ENCODE measurements at places on chromosomes 1 and 21.

DNA sequence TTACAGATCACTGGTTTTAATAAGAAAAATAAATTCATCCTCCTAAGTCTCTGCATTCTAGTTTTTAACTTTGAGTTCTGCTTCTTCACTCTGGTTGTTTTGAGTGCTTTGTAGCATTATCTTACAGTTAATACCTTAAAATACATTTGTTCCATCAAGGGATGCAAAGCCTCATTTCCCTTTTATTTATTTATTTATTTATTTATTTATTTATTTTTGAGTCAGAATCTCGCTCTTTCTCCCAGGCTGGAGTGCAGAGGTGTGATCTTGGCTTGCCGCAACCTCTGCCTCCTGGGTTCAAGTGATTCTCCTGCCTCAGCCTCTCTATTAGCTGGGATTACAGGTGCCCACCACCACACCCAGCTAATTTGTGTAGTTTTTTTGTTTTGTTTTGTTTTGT, 147.8 kb downstream of the ZNF326 start:
- DNase-seq = no peak

DNA sequence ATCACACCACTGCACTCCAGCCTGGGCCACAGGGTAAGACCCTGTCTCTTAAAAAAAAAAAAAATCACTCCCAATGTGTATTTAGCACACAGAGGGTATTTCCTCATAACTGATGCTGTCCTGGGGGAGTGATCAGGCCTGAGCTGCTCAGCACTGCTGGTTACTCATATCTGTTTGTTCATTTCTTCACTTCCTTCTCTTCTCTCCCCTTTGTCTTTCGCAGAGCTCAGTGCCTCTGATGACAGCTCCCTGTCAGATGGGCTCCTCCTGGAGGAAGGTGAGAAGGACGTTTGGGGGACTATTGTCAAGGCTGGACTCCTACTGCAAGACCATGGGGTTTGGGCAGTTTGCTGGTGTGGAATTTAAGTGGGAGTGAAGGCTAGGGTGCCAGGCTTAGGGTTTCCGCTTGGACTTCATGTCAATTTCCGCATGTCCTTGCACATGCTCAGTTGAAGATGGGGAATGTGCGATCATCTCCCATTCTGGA, 13.0 kb downstream of the INAVA start:
- DNase-seq = no peak

DNA sequence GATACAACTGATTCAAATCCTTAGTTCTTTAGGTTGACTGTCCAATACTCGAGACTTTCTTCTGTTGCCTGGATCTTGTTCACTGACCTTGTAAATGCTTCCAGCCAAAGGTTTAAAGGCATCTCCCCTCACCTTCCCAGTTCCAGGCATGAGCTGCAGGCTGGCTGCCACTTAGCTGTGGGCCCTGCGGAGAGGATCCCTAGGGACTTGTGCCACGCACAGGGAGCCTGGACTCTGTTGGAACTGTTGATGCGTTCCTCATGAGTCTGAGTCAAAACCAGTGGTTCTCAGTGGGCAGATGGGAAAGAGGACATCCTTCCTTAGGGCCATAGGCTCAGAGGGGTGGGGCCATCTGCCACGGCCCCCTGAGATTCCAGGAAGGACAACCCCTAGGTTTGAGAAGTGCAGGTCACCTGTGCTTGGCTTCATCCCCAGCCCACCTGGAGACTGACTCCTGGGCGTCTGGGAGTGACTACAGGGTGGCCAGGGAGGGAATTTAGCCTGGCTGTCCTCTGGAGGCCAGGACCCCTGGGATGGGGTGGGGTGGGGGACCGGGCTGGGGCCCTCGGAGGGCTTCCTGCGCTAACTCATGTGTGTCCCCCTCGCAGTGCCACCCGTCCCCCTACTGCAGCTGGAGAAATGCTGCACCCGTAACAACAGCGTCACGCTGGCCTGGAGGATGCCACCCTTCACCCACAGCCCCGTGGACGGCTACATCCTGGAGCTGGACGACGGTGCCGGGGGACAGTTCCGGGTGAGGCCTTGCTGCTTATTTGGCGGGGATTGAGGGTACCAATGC, 37.6 kb upstream of the GNPAT start:
- DNase-seq = no peak

DNA sequence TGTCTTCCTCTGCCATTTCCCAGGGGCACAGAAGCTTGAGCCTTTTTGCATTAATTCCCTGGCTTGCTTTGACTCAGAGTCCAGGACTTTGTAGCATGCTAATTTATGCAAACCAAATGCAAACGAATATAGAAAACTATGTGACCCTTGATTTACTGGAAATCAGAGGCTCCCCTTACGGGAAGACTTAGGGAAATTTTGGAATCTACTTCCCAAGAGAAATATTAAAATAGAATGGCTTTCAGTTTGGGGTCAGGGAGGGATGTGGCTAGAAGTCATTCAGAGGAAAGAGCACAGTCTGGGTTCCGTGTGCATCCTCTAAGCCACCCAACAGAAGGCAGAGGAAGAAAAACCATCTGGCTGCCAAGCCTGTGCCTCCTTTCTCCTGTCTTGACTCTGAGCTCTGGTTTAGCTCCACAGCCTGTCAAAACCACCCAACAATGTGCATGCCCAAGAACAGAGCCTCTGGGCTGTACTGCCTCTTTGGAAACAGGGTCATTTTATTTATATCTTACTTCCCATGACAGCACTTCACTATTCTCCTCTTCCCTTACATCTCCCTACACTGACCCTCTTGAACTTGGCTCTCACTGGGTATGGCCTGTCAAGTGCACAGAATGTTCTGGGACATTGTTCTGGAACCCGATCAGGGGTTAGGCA, 30.1 kb downstream of the ATF3 start:
- DNase-seq = no peak

GRCh38 chr1:244409701-244410100, 42.0 kb downstream of the ADSS2 start:
- DNase-seq = no peak

- DNase-seq = no peak
These were observed 26.2 kb upstream of the ZBTB21 start for GRCh38 chr21:42036313-42036712.

GRCh38 chr1:173258479-173259264, 51.5 kb upstream of the TNFSF4 start:
- DNase-seq = no peak

GRCh38 chr1:50930965-50931737, 28.9 kb downstream of the FAF1 start:
- no peak for DNase-seq

DNA sequence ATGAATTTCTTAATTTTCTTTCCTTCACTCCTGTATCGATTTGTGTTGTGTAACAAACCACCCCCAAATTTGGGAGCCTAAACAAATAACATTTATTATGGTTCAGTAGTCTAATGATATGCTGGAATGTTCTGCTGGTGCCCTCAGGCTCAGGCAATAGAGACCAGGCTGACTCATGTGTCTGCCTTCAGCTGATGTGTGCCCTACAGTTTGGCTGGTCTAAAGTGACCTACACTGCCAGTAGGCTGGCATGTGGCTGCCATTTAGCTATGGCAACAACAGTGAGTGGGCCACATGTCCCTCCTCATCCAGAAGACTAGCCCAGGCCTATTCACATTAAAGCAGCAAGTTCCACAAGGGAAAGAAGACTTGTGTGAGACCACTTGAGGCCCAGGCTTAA, 115.8 kb downstream of the PTPRC start:
- DNase-seq = no peak

GRCh38 chr1:157948312-157949073, 45.0 kb upstream of the KIRREL1 start:
- DNase-seq = peak; percentile 35

DNA sequence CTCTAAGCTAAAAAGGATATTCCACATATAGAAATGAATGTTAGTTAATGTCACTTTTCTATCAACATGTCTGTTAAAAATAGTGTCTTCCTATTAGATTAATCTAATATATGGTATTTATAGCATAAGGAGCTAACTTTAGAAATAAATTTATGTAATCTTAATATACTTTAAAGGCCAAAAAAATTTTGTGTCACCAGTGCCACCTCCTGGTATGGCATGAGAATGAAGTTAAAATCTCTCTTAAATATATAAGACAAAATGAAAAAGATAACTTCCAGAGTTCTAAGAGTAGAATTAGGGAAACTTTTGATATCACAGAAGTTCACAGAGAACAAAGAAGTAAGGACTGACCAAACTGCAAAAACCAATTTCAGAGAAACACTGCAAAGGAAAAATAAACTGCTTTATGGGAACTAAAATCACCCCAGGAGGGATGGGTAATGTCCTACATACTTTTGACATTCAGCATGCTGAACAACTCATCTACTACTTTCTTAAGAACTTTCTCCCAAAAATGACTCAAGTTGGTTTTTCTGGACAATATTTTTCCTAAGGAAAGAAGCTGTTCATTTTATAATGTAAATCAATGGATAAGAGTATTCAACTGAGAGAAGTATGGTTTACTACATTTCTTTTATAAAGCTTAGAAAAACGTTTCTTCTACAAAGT, 82.8 kb downstream of the TRIM33 start:
- no peak for DNase-seq

- DNase-seq = no peak
These were observed 141.9 kb upstream of the LYPLAL1 start for GRCh38 chr1:219031809-219032208.

DNA sequence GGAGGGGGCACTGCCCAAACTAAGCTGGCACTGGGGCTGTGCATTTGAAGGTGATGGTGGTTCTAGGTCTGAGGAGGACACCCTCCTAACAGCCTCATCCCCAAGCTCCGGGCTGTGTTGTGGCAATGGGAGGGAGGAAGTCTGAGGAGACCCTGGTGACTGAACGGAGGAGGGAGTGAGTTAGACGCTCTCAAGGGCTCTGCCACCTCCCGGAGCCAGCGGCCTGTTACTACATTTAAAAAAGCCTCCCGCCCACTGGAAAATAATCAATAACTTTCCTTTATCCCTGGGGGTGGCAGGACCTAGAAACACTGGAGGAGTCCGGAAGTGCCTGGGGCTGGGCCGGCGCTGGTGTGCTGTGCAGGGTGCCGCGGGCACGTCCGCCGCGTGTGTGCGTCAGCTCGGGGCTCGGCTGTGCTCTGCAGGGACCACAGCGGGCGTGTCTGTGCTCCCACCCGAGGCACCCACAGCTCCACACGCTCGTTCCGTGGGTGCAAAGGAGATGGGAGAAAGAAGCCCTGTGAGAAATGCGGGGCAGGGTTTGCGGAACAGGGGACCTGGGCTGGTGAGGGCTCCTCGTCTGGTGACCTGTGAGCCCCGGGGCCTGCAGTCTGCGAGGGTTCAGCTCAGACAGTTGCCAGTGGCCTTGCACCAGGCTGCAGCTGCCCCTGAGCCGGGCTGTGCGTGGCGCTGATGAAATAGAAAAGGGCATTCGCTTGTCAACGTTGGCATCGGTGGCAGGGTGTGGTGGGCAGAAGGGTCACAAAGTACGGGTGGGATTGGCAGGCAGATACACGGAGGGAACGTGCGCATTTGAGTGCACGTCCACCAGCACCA, 5.3 kb downstream of the SAMD11 start:
- DNase-seq = no peak

- DNase-seq = no peak
These were observed 46.2 kb downstream of the GPR3 start for GRCh38 chr1:27438621-27439061.

Data from transverse colon (tissue), 4 donors.